ENCODE measurements at places on chromosomes 5 and 9.

DNA sequence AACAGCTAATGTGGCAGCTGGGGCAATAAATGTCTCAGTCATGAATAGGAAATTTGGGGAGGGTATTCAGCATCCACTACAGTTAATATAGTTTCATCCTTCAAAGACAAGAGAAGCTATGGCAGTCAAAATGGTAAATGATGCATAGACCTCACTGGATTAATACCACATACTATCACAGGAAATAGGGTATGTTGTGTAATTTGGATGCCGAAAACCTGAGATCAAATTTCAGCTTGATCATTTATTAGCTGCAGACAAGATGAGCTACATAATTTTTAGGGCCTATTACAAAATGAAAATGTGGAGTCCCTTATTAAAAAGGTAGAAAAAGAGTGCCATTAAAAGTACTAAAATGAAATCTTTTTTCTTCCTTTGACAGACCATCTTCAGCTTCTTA, 112.6 kb upstream of the MTAP start:
- no peak for DNase-seq

- DNase-seq, result no peak
These were observed 90.6 kb downstream of the LIFR start for GRCh38 chr5:38465702-38466423.

- peak; percentile 38 for DNase-seq
These were observed 588 bp upstream of the PLPP1 start for GRCh38 chr5:55535199-55535905.

GRCh38 chr5:111636736-111637135, 120.3 kb downstream of the NREP start:
- DNase-seq, result no peak

GRCh38 chr9:82354279-82354659, 365.7 kb downstream of the SPATA31D1 start:
- no peak for DNase-seq

GRCh38 chr5:57902095-57902494, 419.5 kb upstream of the ACTBL2 start:
- DNase-seq, result no peak
